Activated T-helper 2 cell treated with anti-CD3 and anti-CD28 coated beads, Interferon-gamma antibody, Interleukin-2, Interleukin-4, amounts not matched to agents 10 μg/mL and 5 μg/mL and 100 μg/mL, durations not matched to agents 14 hours and 24 hours and 36 hours (primary cell): ENCODE measurements at places on chromosomes 13 and 19. TPM values are rescaled to one million over a fixed set of nuclear protein-coding genes. Genes with fewer than 3 reads are reported as not detected.

DMAC2 gene
- 58.3 and 60.8 TPM in 2 replicates for total RNA-seq

PSG6 gene
- not detected in 2 replicates for total RNA-seq

PPM1N gene
- 2.5 and 3.1 TPM in 2 replicates for total RNA-seq

CALR gene
- 984 and 991 TPM in 2 replicates for total RNA-seq

ZSWIM9 gene
- total RNA-seq: 9.2 and 9.7 TPM in 2 replicates

CADM4 gene
- total RNA-seq: 0.39 and 0.44 TPM in 2 replicates

SPACA4 gene
- total RNA-seq: not detected in 2 replicates

LRRC25 gene
- total RNA-seq: not detected in 2 replicates

CGB3 gene
- not detected in 2 replicates for total RNA-seq

PCDH9 gene
- total RNA-seq: 0.11 and 0.18 TPM in 2 replicates

KLF16 gene
- 31.2 and 32.1 TPM in 2 replicates for total RNA-seq

SIGLECL1 gene
- not detected in 2 replicates for total RNA-seq

ZNF439 gene
- total RNA-seq: 4.3 and 5.1 TPM in 2 replicates

ZSCAN22 gene
- total RNA-seq: 4.6 and 4.9 TPM in 2 replicates

PRX gene
- 0.83 and 0.87 TPM in 2 replicates for total RNA-seq

DIAPH3 gene
- total RNA-seq: 30.1 and 30.8 TPM in 2 replicates

MEIS3 gene
- 0.16 TPM in 1 of 2 replicates, not detected in the other for total RNA-seq

ZNF675 gene
- 17.1 and 17.7 TPM in 2 replicates for total RNA-seq

IFI30 gene
- 37.0 and 41.2 TPM in 2 replicates for total RNA-seq

ZNF575 gene
- total RNA-seq: 1.7 and 2.1 TPM in 2 replicates

MAP4K1 gene
- 181 and 187 TPM in 2 replicates for total RNA-seq

NUFIP1 gene
- total RNA-seq: 9.5 and 10.3 TPM in 2 replicates

TICAM1 gene
- 28.1 and 30.4 TPM in 2 replicates for total RNA-seq

ZNF724 gene
- 12.1 TPM in 2 replicates for total RNA-seq

CD33 gene
- 14.3 and 17.0 TPM in 2 replicates for total RNA-seq

ZNF587 gene
- total RNA-seq: 29.7 and 32.1 TPM in 2 replicates

KLC3 gene
- 0.18 TPM in 1 of 2 replicates, not detected in the other for total RNA-seq

ZNF534 gene
- not detected in 2 replicates for total RNA-seq

NXNL1 gene
- total RNA-seq: not detected in 2 replicates

OSCAR gene
- 0.23 and 0.39 TPM in 2 replicates for total RNA-seq

B3GLCT gene
- total RNA-seq: 4.3 and 4.7 TPM in 2 replicates

CFAP97D2 gene
- not detected in 2 replicates for total RNA-seq

SELENOW gene
- total RNA-seq: 89.0 and 98.3 TPM in 2 replicates

INAFM1 gene
- total RNA-seq: 9.3 and 12.7 TPM in 2 replicates

SLC5A5 gene
- total RNA-seq: 0.69 and 0.75 TPM in 2 replicates

CABP5 gene
- not detected in 2 replicates for total RNA-seq

COX6B2 gene
- 1.8 TPM in 1 of 2 replicates, not detected in the other for total RNA-seq

KLK4 gene
- total RNA-seq: not detected in 2 replicates

ZNF473 gene
- 11.2 TPM in 2 replicates for total RNA-seq

ELAVL3 gene
- 0.84 TPM in 1 of 2 replicates, not detected in the other for total RNA-seq

PNPLA6 gene
- total RNA-seq: 145 and 147 TPM in 2 replicates

MEIOSIN gene
- total RNA-seq: not detected in 2 replicates

SHISA7 gene
- total RNA-seq: not detected in 2 replicates

ZNF175 gene
- total RNA-seq: 11.0 and 13.4 TPM in 2 replicates

MBD3L3 gene
- total RNA-seq: not detected in 2 replicates
